ENCODE measurements at places on chromosomes 5 and 9.

DNA sequence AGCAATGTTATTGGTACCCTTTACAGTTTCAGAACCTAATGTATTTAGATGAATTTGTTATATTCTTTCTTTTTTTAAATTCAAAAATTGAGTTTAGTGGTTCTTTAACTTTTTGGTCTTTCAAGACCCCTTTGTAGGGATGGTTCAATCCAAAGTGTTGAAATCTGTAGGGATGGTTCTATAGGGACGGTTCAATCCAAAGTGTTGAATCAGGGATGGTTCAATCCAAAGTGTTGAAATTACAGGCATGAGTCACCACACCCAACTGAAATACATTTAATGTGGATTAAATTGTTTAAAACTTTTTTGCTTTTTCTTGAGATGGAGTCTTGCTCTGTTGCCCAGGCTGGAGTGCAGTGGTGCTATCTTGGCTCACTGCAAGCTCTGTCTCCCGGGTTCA lies 30.6 kb downstream of the SNX2 start:
- no peak for DNase-seq

GRCh38 chr9:69204849-69205248 lies 30.8 kb downstream of the TJP2 start:
- peak; percentile 24 for DNase-seq

- DNase-seq, result no peak
These were observed 178.7 kb downstream of the NDUFS4 start for GRCh38 chr5:53739111-53739510.

DNA sequence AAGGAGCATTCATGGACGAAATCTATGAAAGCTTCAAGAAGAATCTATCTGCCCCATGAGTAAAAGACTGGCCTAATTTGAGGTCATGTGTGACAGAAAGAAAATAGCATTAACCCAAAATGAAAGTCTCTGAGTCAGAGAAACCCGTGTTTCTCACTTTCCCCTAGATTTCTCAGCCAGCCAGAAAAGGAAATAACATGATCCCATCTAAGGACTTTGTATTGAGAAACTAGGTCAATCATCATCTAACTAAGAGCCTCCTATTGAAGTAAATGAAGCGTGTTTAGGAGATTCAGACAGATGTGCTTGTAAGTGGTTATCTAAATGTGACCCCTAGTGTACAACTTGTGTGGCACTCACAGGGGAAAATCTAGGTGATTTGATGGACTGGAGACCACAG lies 77.3 kb upstream of the ZNF366 start:
- DNase-seq, result peak; percentile 21

- no peak for DNase-seq
These were observed 339.1 kb upstream of the CCNH start for GRCh38 chr5:87751824-87752223.

DNA sequence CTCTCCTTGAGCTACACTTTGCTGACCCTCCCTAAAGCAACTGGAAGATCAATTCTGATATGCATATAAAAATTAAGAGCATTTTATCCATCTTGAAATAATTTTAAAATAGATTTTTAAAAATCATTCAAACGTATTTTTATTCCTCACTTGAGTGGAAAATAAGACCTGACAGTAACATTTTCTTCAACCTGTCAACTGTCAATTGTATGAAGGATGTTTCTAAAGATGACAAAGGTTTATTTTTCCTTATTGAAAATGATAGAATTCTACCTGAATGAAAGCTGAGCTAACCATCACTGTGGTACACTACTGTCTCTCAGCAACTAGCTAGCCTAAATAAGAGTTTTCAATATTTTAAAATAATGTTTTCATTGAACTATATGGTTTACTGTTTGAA lies 7.0 kb downstream of the EFNA5 start:
- DNase-seq, result no peak

GRCh38 chr5:2371419-2371710 lies 380.1 kb downstream of the IRX2 start:
- no peak for DNase-seq

All from SK-MEL-5 (cell line).